ENCODE measurements at places on chromosomes 6 and 20. TPM values are rescaled to one million over a fixed set of nuclear protein-coding genes. Genes with fewer than 3 reads are reported as not detected.

GRCh38 chr6:21332077-21332476, 261.5 kb upstream of the SOX4 start:
- DNase-seq, result no peak

BAG2 gene
- 9.0 TPM for total RNA-seq

DNA sequence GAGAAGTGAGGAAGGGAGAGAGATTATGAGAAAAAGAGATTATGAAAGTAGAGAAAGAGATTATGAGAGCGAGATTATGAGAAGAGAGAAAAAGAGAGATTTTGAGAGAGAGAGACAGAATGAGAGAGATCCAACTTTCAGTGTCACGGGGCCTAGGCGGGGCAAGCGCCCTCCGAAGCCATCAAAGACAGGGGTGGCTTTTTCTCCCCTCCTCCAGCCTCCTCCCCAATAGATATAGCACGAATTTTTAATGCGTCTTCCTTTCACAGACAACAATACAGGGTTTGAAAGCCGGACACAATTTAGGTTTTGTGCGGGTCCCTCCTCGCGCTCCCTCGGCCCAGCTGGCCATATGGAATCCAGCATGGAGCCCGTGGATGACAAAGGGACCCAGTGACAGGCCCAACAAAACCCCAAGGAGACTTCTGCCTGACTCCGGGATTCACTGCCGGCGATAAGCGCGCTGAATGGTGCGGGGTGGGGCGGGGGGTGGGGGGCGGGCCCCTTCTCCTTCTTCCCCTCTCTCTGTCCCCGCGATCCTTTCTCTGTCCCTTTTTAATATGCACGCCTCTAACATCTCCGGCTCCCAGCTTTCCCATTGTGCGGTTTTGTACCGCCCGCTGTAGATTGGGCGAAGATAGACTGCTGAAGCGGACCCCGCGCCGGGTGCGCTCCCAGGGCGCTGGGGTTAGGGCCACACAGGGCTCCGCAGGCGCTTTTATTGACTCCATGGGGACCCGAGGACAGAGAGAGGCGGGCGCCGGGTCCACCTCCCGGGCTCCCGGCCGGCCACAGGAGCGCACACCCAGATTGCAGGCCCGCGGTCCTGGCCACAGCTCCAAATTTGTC, 5.4 kb downstream of the NKX2-2 start:
- no peak for DNase-seq

DNA sequence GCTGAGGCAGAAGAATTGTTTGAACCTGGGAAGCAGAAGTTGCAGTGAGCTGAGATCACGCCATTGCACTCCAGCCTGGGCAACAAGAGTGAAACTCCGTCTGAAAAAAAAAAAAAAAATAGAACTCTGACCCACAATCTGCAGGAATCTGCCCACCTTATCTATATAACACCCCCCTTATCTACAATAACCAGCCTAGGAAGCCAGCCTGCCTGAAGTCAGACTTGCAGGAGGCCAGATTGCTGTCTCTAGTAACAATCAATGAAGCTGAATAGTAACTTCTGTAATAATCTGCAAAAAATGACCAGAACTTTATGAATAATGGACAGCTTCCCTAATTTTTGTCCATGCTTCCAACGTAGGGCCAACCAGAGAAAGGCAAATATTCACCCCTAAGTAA, 352.5 kb downstream of the CD83 start:
- no peak for DNase-seq

RIMS4 gene
- total RNA-seq, result not detected

ZSWIM3 gene
- total RNA-seq, result 8.9 TPM

- DNase-seq, result no peak
Measured at GRCh38 chr20:61650912-61651733, 399.1 kb downstream of the CDH4 start.

ADGRB3 gene
- not detected for total RNA-seq

DNA sequence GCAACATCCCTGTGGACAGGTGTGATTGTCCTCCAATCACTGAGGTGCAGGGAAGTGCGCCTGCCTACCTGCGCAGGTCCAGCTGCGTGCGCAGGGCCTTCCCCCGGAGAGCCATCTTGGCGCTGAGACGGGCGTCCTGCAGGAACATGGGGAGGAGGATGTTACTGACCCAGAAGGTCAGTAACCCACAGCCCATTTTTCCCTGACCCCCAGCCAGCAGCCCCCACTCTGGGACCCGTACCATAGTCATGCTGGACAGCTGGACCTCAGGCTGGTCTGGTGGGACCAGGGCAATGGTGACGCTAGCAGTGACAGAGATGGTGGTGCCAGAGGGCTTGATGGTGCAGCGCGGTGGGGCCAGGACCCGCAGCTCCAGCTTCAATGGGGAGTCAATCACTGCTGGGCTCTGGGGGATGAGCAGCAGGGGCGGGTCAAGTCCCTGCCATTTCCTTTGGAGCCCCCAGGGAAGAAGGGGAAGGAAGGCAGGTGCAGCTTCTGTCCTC, 9.7 kb downstream of the PLTP start:
- peak; percentile 89 for DNase-seq

DNA sequence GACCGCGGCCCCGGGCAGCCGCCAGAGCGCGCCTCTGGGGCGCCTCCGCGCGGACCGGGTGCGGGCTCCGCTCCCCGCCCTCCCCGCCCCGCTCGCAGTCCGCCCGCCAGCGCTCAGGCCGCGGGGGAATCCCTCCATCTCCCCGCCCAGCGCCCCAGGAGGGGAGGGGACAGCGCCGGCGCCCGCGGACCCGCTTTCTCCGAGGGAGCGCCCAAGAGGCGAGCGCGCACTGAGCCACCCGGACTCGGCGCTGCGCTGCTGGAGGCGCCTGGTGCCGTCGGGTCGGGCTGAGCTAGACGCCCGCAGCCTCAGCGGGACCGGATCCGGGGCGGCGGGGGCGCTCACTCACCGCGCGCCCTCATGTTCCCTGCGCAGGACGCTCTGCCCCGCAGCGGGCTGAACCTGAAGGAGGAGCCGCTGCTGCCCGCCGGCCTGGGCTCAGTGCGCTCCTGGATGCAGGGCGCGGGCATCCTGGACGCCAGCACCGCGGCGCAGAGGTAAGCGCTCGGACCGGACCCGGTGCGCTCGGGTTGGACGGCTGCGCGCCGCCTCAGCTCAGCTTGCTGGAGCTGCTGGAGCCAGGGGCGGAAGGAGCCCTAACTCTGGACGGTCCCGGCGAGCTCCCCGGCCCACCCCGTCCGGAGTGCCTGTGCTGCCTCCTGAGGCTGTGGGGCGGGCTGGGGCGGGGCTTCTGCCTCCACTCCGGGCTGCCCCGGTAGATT, 867 bp downstream of the EBF4 start:
- DNase-seq, result no peak

DNA sequence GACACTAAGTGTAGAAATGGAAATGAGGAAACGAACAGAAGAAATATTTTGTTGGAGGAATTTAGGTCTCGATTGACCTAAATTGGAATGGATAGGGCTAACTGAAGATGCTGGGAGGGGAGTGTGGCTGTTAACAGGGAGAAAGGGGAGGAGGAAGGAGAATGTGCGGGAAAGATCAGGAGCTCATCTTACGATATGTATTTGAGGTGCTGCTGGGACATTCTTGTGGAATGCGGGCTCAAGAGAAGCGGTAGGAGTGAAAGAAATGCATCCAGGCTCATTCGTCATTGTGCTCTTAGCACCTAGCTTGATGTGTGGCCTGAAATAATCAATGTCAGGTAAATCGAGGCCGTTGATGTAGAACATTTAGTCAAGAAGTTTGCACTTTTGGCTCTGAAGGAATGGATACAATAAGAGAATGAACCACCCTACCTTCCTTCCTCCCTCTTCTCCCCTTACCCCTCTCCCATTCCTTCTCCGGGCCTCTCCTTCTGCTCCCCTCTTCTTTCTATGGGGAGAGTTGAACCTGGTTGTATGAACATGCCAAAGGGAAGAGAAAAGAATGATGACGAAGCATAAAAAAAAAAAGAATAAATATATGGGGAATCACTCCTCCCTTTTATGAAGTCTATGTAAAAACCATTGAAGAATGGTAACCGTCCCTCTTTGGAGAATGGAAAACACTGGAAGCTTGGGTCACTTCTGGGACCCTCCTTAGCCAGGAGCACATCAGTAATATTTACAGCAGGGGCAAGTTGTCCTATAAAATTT, 70.9 kb downstream of the SASH1 start:
- no peak for DNase-seq

GRCh38 chr6:5158180-5158579, 73.0 kb downstream of the PPP1R3G start:
- no peak for DNase-seq

GRCh38 chr6:5759571-5759970, 247.2 kb downstream of the NRN1 start:
- DNase-seq, result no peak

GRCh38 chr6:71289039-71289801, 609 bp downstream of the OGFRL1 start:
- peak; percentile 85 for DNase-seq

- peak; percentile 79 for DNase-seq
Measured at GRCh38 chr6:53492860-53493634, 51.9 kb downstream of the GCLC start.

GRCh38 chr6:8855411-8855810, 420.1 kb upstream of the SLC35B3 start:
- no peak for DNase-seq

Measured in Karpas-422 (cell line).